ENCODE measurements at places on chromosomes 12 and 14.

- no peak for DNase-seq
These were observed 26.2 kb upstream of the PPM1A start for GRCh38 chr14:60222820-60223219.

- no peak for DNase-seq
These were observed 381.1 kb downstream of the SEC23A start for GRCh38 chr14:38721822-38722431.

GRCh38 chr14:33717866-33718265 lies 233.0 kb downstream of the EGLN3 start:
- DNase-seq: no peak

GRCh38 chr12:49824895-49825294 lies 3.3 kb downstream of the NCKAP5L start:
- no peak for DNase-seq

DNA sequence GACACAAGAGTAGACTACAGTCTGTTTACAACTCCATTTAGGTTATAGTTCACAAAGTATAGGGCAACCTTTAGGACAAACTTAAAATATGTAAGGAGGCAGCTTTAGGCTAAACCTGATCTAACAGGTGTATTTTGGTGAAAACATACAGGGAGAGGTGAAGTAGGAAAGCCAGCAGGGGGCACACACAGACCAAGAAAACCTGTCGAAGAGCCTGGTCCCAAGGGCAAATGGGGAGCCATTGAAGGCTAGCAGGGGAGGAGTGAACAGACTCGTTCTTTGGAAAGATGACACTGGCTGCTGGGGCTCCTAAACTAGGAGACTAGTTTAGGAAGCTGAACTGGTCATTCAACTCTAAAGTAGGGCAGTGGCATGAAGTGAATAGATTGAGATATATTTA lies 138.8 kb upstream of the WSCD2 start:
- no peak for DNase-seq

DNA sequence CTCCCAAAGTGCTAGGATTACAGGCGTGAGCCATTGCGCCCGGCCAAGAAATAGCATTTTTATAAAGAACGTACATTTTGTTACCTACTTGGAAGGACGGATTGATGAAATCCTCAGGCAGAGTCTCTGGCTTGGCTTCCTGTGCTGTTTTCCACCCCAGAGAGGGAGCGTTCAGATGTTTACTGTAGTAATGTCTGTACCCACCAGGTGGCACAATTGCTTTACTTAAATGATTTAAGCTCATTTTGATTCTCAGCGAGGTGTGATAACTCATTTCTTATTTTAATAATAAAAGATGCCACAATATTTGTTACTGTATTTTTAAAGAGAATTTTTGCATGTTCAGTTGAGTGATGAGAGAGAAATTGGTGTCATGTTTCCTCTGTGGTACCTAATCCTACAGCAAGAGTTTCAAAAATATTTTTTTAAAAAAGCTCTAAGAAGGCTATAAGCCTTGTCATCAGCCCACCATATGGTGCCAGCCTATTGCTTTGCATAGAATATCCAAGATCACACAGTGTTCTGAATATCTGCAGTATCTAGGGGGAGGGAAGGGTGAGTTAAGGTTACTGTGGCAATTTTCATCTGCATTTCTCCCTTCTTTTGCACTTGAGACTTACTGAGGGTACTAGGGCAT lies 82.6 kb upstream of the TRAF3 start:
- DNase-seq: peak; percentile 64

- no peak for DNase-seq
These were observed 524 bp downstream of the KMT5A start for GRCh38 chr12:123384318-123384993.

DNA sequence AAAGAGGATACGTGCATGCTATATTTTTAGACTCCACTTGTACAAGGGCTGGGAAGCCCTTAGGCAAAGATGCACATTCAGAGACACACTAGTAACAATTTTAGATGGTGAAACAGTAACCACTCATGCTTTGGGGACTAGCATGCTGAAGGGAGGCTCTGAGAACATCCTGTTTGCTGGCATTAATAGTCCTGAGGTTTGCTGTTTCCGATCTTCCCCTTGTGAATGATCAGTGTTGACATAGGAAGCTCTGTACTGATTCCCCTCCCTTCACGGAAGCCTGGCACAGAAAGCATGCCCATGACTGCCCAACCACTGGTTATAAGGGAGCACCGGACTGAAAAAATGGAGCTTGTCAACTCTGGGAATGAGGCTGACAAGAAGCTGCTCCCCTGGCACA lies 164.6 kb downstream of the GCH1 start:
- DNase-seq: no peak
